ENCODE measurements at places on chromosomes 7 and 10.

- DNase-seq = no peak
These were observed 12.9 kb downstream of the INPP5A start for GRCh38 chr10:132550366-132551092.

GRCh38 chr7:114264023-114264422 lies 150.6 kb upstream of the FOXP2 start:
- no peak for DNase-seq

GRCh38 chr10:131676800-131677421 lies 223.9 kb upstream of the PPP2R2D start:
- DNase-seq = peak; percentile 94

DNA sequence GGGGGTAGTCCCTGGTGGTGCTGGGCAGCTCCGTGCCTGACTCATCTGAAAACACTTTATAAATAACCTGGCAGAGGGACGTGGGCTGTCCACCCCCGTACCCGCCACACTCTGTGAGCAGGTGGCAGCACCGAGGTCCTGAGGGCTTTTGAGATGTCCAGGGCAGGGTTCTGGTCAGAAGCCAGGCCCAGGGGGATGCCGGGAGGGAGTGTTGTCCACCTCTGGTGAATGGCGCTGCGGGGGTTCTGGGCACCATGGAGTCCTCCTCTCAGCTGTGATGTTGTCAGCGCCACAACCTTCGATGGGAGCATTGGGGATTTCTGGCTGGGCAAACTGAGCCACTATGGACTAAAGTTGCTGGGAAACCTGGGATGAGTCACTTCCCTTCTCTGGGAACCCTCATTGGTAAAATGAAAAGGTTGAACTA lies 27.4 kb upstream of the GOLGA7B start:
- no peak for DNase-seq

GRCh38 chr7:116407165-116407564 lies 92.4 kb upstream of the CAV2 start:
- DNase-seq = no peak

DNA sequence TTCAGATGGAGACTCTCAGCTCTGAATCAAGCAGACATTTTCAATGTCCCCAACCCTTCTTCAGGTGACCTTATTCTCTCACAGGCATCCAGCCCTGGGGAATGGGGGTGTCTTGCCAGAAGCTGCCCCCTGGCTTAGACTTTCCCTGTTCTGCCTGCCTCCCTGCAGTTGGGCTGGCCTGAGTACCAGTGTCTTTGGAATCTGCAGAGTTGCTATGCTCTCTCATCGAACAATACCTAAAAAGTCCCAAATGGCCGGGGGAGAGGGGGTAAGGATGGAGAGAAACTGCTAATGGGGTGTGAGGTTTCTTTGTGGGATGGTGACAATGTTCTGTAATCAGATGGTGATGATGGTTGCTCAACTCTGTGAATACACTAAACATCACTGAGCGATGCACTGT lies 20.6 kb downstream of the SLC18A2 start:
- DNase-seq = peak; percentile 72

- DNase-seq = peak; percentile 84
These were observed 66.9 kb upstream of the AFAP1L2 start for GRCh38 chr10:114470956-114471905.

GRCh38 chr10:6917125-6917524 lies 337.0 kb upstream of the PRKCQ start:
- no peak for DNase-seq

DNA sequence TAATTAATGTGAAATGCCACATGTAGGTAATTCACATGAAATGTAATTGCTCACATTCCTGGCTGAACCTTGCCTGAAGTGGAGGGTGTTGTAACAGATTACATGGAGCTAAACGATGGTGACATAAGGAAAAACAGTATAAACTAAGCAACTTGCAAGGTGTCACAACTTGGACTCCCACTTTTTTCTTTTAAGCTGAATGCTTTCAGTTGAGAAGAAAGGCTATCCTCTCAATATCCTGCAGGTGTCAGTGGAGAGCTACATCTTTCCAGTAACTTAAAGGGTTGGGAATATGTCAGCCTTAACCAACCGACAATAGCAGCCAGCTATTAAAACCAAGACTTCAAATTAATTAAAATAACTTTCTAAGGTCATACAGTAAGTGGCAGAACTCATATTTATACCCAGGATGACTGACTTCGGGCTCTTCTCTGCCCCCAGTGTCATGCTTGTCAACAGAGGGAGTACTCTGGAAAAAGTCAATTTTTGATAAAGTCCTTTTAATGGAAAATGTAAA lies 33.7 kb downstream of the NRBF2 start:
- no peak for DNase-seq

DNA sequence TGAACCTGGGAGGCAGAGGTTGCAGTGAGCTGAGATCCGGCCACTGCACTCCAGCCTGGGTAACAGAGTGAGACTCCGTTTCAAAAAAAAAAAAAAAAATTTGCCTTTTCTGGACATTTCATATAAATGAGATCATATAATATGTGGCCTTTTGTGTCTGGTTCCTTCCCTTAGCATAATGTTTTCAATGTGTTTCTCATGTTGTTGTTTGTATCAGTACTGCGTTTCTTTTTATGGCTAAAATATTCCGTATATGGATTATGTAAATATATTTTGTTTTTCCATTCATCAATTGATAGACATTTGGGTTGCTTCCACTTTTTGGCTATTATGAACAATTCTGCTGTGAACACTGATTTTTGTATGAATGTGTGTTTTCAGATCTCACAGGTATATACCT lies 257.6 kb downstream of the CCDC3 start:
- no peak for DNase-seq

DNA sequence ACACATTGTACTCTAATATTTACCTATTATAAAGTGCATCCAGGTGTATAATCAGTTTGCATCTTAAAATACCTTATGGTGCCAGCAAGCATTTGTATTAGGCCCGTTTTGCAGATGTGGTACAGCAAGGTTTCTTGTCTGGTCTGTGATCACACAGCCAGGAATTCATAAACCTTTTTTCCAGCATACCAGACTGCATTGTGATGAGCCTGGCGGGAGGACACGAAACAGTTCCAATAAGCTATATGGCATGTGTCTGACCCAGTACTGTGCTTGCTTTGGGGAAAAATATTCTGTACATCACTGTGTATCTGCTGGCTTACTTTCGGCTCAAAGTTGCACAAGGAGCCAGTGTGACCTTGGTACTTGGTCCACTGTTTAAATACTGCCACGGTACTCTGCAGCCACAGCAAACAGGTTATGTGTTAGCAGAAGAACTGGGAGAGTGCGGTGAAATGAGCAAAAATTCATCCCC lies 36.3 kb downstream of the CHN2 start:
- DNase-seq = no peak

- DNase-seq = no peak
These were observed 13.2 kb downstream of the LDB1 start for GRCh38 chr10:102106998-102107397.

GRCh38 chr10:34185998-34186397 lies 629.1 kb downstream of the PARD3 start:
- DNase-seq = peak; percentile 71

- no peak for DNase-seq
These were observed 176.3 kb upstream of the ZNF32 start for GRCh38 chr10:43824934-43825333.

GRCh38 chr10:99709480-99710229 lies 22.3 kb downstream of the COX15 start:
- peak; percentile 57 for DNase-seq

- DNase-seq = no peak
These were observed 2.0 kb downstream of the INSIG1 start for GRCh38 chr7:155299535-155300202.
